Dermis blood vessel endothelial cell (primary cell): ENCODE measurements at places on chromosomes 6 and 20.

- DNase-seq: no peak
Measured at GRCh38 chr20:62216636-62217566, 3.2 kb downstream of the HRH3 start.

GRCh38 chr6:169243186-169243585 is 10.5 kb downstream of the THBS2 start:
- no peak for DNase-seq

DNA sequence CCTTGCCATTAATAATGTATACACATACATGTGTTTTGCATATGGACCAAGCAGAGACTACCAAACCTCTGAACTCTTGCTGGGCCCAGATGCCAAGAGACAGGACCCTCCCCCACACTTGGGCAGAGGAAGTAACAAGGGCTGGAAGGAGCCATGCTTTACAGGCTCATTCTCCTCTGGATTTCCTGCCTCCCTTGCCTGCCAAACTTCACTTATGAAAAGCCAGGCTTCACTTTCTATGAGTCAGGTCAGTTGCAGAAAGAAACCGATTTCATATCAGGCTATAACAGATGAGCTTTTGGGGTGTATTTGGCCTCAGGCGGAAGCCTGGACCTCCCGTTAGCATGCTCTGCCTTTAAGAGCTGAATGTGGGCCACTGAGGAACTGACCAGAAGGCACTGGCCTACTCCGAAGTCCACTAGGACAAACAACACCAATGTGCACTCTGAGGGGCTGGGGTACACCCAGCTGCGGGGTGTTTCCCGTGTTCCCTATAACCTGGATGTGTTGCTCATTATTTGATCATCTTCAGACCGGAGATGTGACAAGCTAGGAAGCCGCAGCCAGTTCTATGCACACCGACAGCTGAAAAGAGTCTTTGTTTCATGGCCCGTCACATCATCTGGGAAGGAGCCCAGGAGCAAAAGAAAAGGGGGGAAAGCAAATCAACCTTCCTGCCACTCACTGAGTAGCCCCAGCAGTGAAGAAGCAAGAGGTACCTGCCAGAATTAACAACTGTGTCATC is 28.5 kb downstream of the HAO1 start:
- DNase-seq: peak; percentile 46

DNA sequence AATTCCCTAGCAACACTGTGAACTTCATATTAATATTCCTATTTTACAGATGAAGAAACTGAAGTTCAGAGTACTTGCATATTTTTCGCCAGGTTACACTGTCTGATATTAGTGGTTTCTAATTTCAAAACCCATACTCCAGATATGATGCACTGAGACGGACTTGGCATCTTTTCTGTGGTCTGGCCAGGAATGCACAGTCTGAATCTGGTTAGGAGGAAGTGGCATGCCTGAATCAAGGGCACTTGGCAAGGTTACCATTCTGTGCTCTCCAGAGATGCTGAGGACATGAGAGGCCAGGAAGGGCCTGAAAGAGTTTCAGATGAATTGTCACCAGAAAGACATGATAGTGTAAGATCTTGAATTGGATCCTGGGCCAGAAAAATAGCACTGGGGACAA is 150.1 kb downstream of the HAO1 start:
- DNase-seq: no peak

- DNase-seq: no peak
Measured at GRCh38 chr6:134359302-134359701, 41.4 kb upstream of the SGK1 start.

DNA sequence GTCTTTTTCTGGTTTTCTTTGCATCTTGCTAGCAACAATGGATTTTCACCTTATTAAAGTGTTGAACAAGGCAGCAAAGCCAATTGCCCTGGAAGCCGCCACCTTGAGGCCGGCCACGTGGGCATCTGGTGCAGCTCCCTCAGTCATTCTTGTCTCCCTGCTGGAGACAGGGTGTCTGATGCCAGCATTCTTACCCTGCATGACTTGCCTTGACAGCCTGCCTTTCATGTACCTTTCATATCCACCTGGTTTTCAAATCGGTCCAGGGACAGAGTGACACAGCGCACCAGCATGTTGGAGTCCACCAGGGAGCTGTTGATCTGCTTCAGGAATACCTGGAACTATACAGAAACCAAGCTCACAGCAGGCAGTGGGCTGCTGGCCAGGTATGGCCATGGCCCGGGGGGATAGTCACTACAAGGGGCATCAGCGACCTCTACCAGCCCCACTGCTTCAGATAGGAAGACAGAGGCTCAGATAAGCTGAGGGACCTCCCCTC is 49.8 kb downstream of the MYH7B start:
- no peak for DNase-seq

GRCh38 chr20:21309678-21310467 is 6.7 kb downstream of the XRN2 start:
- DNase-seq: no peak

DNA sequence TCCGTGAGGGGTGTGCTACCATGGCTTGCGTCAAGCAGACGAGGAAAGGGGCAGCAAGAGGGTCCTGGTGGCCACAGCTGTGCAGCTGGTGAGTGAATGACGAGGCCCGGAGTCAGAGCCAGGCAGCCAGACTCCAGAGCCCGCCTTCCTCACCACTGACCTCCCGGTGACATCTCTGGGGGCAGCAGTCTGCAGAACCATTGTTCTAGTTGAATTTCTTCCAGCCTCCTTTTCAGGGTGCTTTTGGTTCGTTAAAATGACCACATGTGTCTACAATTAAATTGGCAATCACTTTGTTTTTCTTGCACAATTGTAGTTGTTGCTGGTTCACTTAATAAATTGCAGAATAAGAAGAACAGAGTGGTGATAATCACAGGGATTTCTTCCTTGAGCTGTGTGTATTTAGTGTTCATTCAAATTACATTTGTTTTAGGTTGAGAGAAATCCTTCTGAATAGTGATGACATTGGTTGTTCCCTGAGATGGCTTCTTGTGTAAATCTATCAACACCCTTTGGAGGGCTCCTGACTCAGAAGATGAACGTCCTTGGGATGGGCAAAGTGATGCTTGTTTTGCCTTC is 96.4 kb downstream of the TULP4 start:
- DNase-seq: peak; percentile 89

DNA sequence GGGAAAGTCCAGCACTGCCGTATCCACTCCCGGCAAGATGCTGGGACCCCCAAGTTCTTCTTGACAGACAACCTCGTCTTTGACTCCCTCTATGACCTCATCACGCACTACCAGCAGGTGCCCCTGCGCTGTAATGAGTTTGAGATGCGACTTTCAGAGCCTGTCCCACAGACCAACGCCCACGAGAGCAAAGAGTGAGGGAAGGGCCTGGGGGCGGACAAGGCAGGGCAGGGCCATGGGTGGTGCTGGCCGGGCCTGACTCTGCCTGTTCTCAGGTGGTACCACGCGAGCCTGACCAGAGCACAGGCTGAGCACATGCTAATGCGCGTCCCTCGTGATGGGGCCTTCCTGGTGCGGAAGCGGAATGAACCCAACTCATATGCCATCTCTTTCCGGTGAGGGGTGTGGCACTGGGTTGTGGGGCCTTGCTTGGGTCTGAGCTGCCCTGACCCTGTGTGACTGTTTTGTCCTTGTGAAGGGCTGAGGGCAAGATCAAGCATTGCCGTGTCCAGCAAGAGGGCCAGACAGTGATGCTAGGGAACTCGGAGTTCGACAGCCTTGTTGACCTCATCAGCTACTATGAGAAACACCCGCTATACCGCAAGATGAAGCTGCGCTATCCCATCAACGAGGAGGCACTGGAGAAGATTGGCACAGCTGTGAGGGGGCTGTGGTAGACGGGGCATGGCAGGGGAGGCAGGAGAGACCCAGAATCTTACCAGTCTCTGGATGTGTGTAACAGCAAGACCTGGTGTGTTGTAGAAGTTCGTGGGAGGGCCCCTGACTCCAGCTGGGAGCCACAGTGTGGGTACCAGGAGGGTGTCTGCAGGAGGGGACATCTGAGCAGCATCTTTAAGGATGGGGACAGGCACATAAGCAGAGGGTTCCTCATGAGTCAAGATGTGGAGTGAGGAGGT is 29.1 kb downstream of the PLCG1 start:
- no peak for DNase-seq

- DNase-seq: peak; percentile 13
Measured at GRCh38 chr6:3776881-3777507, 25.5 kb upstream of the PXDC1 start.

- DNase-seq: no peak
Measured at GRCh38 chr20:32610472-32611218, 25.5 kb upstream of the NOL4L start.

DNA sequence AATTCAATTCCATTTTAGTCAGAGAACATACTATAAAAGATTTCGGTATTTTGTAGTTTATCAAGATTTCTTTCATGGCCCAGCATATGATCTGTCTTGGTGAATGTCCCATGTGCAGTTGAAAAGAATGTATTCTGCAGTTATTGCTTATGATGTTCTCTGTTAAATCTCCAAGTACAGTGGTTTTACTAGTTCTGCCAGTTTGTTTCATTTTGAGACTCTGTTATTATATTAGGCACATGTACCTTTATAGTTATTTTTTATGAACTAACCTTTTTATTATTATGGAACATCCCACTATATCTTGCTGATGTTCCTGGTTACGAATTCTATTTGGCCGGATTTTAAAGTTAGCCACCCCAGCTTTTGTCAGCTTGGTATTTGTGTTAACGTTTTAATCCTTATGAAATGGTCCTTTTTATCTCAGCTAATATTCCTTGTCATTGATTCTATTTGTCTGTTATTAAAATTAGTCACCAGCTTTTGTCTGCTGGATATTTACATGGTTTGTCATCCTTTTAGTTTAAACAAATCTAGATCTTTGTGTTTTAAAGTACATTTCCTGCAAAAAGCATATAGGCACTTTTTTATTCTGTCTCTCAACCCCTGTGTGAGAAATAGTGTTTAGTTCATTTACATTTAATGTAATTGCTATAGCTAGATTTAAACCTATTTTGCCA is 48.9 kb downstream of the VTA1 start:
- no peak for DNase-seq

GRCh38 chr6:37630281-37630799 is 67.3 kb downstream of the MDGA1 start:
- peak; percentile 99 for DNase-seq

DNA sequence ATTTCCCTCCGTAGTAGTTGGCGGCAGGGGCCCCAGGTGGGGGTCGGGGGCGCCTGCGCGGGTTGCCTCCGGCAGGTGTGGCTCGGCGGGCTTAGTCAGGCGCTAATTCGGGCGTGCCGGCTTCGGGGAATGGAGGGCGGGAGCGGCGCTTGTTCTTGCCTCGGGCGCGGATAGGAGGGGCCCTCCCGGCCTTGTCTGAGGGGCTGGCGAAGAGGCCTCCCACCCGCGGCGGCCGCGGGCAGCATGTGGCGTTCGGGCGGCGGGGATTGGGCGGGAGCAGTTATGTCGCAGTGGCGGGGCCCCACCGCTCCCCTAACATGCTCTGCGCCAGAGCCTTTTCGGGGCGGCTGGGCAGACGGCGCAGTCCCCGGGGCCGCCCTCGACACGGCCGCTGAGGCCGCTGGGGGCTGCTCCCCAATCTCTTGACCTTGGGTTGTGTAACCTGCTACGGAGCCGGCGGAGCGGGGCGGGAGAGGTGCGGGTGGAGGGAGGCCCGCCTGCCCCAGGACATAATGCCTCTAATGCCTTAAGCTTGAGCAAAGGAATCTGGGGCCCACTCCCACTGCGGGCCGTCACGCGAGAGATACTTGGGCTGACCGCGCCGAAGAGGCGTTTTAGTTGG is 1.1 kb downstream of the AMD1 start:
- DNase-seq: peak; percentile 40

DNA sequence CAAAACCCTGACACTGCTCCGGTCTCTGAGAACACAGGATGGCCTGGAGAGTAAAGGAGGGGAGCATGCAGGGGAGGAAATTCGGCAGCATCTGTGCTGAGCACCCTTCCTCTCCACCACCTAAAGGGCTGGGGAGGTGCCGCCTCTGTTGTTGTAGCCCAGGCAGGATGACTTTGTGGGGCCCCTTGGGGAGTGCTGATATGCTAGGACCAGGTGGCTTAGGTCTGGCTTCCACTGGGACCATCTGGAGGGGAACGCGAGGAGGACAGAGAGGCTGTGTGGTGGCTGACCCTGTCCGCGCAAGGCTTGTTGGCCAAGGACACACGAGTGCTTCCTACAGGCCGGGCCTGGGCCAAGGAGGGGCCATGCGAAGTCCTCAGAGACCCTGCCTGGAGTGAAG is 9.9 kb upstream of the RPS6KA2 start:
- DNase-seq: no peak

- DNase-seq: peak; percentile 79
Measured at GRCh38 chr6:139037490-139037889, 8.9 kb downstream of the ABRACL start.

GRCh38 chr6:31510007-31510406 is 12.1 kb downstream of the MICB start:
- no peak for DNase-seq

DNA sequence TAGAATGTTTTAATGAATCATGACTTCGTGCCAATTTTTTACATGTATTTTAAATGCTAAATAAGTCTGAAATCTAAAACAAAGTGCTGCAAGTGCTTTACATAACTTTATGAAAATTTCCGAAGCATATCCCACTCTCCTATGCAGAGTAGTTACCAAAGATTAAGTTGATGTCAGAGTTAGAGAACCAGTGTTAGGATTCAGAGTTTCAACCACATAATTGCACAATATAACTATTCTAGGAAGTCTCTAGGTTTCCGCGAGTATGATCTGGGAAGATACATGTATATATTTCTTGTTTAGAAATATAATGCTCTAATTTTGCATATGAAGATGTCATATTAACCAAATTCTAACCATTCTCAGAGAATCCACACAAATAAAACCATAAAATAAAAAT is 74.8 kb downstream of the ASCC3 start:
- DNase-seq: no peak

GRCh38 chr6:11718463-11718862 is 60.1 kb downstream of the ADTRP start:
- DNase-seq: no peak

GRCh38 chr6:135665935-135666334 is 168.4 kb upstream of the AHI1 start:
- DNase-seq: no peak

- DNase-seq: no peak
Measured at GRCh38 chr6:44342489-44342888, at the start of gene SPATS1. Gene SPATS1 (plus strand): TSS chr6:44342650. CDS start chr6:44343096, 446 bp downstream.

GRCh38 chr6:135006386-135006914 is 48.2 kb downstream of the HBS1L start:
- peak; percentile 13 for DNase-seq

GRCh38 chr20:1491281-1491840 is at the start of gene SIRPB2:
Gene SIRPB2 (minus strand): TSS chr20:1491420. CDS start chr20:1491359, 61 bp downstream.
- peak; percentile 95 for DNase-seq

GRCh38 chr6:140806431-140806830 is 1326.3 kb upstream of the GJE1 start:
- peak; percentile 12 for DNase-seq

GRCh38 chr6:26431258-26432172 is 8.8 kb upstream of the BTN3A3 start:
- DNase-seq: no peak

- DNase-seq: no peak
Measured at GRCh38 chr6:139582956-139583355, 208.5 kb upstream of the CITED2 start.

GRCh38 chr6:11218102-11218442 is 14.4 kb downstream of the NEDD9 start:
- peak; percentile 36 for DNase-seq

GRCh38 chr6:117601811-117602150 is 530 bp downstream of the GOPC start:
- DNase-seq: no peak

GRCh38 chr6:152296648-152297376 is 340.4 kb downstream of the SYNE1 start:
- DNase-seq: no peak
